ENCODE measurements at places on chromosomes 6 and 20.
A peak's percentile ranks its signal among the peaks of the same experiment; 100 is the strongest.

DNA sequence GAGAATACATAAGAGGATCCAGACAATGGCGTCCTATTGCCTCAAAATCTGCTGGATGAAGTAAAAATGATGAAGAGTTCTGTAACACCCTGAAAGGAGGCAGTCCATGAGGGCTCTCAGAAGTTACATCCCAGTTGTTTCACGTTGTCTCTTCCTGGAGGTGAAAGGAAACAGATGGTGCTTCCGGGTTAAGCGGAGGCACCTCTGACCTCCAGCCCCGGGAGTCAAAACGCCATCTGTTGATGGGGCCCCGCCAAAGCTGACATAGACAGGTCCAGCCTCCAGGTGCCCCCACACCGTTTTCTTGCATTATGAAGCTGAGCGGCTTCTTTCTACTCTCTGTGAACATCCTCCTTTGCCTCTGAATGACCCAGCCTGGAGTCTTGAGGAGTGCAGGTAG, 9.5 kb downstream of the SEMG2 start:
- no peak for DNase-seq

DNA sequence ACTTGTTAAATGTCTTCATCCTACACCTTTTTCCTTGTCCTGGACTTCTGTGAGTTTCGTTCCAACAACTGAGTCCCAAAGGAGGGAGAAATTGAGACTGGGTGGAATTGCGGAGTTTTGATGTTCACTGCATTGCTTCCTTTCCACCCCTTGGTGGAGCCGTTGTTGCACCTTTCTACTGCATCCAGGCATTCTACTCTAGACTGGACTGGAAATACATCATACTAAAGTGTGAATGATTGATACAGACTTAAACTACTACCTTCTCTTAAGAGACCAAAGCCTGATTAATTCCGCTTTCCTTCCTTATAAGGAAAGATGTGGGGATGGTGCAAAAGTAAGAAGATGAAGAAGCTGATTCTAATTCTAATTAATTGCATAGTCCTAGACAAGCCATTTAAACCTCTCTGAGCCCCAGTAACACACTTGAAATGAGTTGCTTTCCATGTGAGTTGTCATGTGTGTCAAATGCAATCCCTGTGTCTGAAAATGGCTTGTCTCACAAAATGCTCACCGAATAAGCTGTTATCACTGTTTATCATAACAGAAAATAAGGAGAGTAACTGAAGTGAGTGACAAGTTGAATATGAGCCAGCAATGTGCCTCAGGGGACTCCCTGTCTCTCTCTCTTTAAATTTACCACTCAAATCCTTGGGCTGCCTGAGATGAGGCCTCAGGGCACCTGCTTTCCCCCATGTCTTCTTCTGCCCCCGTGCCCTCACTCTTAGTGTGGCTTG, 338.3 kb upstream of the CHD6 start:
- no peak for DNase-seq

- DNase-seq, result no peak
Measured at GRCh38 chr6:40796260-40797221, 209.4 kb upstream of the LRFN2 start.

DNA sequence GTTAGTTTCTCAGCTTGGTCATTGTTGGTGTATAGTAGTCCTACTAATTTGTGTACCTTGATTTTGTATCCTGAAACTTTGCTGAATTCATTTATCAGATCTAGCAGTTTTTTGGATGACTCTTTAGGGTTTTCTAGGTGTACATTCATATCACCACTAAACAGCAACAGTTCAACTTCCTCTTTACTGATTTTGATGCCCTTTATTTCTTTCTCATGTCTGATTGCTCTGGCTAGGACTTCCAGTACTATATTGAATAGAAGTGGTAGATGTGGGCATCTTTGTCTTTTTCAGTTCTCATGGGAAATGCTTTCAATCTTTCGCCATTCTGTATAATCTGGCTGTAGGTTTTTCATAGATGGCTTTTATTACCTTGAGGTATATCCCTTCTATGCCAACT, 61.3 kb upstream of the HEY2 start:
- DNase-seq, result no peak

DNA sequence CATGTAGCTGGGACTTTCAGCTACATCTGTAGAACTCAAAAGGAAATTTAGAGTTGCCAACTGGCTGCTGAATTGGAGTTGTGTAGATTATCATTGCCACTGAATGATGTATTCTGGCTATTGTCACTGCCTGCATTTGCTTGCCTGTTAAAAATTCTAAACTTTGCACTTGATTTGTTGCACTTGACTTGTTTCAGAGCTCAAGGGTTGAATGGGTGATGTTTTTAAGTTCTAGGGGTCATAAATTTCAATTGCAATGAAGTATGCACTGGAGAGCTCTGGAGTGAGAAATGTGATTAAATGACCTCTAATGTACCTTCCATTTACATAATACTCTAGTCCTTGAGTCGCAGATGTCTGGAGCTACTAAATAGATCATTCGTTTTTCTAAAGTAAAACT, 102.4 kb downstream of the TNFRSF21 start:
- no peak for DNase-seq

GRCh38 chr6:33673851-33674250, 37.6 kb downstream of the UQCC2 start:
- DNase-seq, result no peak

- no peak for DNase-seq
Measured at GRCh38 chr6:145486306-145486705, 249.0 kb downstream of the EPM2A start.

- no peak for DNase-seq
Measured at GRCh38 chr6:30777155-30777485, 32.8 kb upstream of the IER3 start.

GRCh38 chr6:30490026-30490876, 942 bp downstream of the HLA-E start:
- DNase-seq, result no peak

DNA sequence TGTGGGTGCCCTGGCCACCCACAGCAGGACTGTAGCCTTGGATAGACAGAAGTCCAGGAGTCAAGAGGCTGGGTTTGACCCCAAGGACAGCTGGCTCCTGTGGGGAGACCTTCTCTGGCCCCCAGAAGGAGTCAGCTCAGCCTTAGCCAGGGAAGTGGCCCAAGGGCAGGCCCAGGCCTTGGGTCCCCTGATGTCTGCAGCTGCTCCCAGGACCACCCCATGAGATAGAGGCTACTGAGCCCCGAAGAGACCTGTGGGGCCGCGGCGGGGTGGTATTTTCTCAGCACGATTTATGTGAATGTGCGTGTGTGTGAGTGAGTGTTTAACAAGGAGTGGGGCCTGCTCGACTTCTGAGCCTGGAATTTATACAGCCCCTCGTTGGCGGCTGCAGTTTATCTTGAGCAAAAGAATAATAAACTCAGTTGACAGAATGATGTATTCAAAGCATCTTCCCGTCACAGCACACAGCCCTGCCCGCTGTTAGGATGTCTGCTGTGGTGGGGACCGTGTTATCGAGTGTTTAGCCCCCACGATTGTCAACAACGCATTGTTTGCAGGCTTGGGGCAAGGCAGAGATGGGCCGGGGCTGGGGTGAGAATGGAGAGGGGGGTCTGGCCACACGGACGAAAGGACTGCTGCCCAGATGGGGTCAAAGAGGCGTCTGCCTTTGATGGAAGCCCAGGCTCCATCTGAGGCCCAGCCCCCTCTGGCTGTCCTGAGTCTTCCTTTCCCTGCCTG, 163.3 kb downstream of the VEGFA start:
- DNase-seq, result no peak

DNA sequence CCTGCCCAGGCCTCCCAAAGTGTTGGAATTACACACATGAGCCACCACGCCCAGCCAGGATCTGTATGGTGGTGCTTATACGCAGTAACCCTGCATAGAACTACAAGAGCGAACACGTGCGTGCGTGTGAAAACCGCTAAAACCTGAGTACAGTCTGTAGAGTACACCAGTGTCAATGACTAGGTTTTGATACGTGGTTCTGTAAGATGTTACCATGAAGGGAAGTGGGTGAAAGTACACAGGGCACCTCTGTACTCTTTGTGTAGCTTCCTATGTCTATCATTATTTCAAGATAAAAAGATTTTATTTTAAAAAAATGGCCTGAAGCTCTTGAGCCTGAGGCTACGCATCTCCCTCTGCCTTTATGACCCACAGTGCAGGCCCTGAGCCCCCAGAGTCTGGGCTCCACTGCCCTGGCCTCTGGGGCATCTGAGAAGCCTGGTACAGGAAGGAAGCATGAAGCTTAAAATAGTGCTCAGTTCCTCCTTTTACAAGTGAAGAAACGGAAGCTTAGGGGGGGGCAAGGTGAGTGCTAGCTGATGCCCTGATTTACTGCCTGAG, 21.6 kb downstream of the LY86 start:
- no peak for DNase-seq

DNA sequence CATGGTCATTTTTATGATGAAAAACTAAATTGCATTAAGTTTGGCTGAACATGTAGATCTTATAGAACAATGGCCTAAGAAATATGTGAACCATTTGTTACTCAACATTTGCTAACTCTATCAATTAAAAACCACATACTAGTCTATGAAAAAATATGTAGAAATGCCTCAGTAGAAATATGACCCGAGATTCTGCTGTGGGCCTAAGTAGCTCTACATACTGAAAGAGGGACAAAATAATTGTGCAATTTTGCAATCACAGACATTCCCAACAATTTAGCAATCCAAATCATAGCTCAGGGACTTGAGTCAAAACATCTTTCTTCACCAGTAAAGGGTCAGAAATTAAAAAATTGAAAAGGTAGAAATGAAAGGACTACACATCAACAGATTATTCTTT, 619.0 kb downstream of the FRK start:
- DNase-seq, result no peak

DNA sequence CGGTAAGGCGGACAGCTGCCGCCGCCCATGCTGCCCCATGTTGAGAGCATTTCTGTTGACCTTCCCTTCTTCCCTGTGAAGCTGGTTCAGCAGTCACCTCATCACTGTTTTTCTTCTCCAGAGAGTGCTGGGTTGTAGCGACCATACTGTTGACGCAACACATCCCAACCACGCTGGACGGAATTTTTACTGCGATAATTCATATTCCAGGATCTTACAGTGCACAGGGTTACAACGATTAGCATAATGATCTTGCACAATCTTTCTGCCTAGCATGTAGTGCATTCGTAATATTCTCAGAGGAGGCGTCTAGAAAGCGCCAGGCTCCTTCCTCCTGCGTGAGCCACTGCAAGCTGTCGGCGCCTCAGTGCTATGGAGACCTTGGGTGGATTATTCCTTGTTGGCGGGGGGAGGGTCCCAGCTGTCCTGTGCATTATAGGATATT, 137.0 kb downstream of the MTHFD1L start:
- DNase-seq, result no peak

DNA sequence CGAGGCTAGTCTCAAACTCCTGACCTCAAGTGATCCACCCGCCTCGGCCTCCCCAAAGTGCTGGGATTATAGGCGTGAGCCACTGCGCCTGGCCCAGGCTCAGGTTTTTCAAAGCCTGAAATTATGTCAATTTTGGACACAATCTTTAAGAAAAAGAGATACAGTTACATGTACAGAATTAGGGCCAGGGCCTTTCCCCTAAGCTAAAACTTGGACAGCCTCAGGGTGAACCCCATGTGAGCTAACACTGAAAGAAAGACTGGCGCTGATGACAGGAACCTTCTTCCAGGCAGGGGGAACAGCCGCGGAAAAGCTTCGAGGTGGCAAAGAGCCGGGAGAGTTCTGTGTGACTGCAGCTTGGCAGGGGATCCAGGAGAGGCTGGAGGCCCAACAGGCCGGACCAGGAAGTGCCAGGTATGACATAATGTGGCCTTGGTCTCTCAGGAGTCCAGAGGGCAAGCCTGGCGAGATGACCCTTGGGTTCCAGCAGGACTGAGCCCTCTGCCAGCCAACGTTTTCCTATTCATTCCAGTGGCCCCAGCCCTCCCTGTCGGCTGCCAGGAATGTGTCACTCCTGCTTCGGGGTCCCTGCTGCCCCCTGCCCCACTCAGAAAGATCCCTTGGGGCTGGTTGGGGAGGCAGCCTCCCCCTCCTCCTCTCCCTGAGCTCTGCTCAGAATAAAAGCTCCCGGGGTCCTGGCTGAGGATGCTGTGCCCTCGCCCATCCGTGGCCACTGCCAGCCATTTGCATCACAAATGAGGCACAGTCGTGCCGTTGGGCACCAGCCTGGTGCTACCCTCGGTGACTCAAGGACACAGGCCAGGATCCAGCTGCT, 37.3 kb downstream of the RBM38 start:
- peak; percentile 63 for DNase-seq

DNA sequence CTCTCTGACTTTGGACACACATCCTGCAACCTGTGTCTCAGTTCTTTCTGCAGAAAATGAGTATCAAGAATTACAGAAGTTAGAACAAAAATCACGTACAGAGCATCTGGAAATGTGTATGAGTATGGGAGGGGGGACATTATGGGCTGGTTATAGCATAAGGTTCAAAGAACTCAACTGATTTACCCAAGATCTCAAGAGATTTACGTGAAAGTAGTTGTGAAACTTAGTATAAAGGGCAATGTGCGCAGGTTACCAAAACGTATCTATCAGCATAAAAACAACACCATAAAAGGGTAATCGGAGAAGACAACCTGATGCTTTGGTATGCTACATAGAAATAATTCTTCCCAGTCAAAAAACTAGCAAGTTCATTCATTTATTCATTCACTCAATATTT, 15.6 kb upstream of the DST start:
- DNase-seq, result no peak

DNA sequence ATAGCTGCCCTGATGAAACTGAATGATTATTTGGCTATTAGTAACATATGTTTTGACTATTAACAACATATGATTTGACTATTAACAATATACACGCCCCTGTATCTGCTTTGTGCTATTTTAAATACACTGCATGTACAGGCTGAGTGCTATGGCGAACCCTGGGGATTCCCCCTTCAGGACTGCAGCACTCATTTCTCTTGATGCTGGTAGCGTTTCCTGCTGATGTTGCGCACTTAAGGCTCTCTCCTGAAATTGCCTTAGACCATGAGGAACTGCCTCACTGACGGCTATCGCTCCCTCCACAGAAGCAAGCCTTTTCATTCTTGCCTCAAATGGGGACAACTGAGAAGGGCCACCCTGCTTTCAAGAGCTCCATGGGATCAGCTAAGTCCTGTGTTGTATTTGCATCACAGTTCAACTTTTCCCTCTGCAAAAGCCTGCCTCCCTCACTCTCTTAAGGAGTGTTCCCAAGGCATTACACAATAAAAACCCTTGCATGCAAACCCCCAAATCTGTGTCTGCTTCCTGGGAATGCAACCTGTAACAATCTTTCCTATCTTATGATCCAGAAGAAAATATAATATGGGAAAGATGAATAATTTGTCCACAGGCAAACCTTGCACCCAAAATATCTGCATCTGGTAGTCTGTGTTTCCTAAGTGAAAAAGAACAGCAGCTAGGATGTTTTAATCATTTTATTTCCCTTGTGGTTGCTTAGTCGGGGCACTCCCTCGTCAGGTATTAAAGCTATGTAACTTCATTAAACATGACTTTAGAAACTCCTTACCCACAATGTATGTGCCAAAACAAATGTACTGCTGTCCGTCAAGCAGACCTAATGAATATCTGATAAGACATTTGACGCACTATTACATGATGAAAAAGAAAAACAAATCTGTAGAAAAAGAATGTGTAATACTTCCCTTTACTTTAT, 456.4 kb downstream of the COL12A1 start:
- no peak for DNase-seq

DNA sequence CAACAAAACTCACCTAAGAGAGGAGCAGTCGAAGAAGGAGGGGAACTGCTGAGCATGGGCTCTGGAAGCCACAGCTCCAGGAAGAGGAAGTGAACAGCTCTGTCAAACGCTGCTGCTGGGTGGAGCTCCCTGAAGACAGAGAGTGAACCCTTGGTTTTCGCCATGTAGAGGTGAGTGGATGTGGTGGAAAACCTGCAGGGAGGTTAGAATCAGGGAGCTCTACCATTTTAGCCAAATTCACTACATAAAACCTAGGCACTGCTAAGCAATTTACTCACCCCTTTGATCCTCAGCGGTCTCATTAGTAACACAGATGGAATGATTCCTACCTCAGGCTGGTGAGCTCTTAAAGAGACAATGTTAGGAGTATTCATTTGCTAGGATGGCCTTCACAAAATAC, 19.4 kb upstream of the TFAP2A start:
- no peak for DNase-seq
